Esophagus squamous epithelium (tissue), 5 donors: ENCODE measurements at places on chromosomes 11 and 22. TPM values are rescaled to one million over a fixed set of nuclear protein-coding genes. Genes with fewer than 3 reads are reported as not detected.

DNA sequence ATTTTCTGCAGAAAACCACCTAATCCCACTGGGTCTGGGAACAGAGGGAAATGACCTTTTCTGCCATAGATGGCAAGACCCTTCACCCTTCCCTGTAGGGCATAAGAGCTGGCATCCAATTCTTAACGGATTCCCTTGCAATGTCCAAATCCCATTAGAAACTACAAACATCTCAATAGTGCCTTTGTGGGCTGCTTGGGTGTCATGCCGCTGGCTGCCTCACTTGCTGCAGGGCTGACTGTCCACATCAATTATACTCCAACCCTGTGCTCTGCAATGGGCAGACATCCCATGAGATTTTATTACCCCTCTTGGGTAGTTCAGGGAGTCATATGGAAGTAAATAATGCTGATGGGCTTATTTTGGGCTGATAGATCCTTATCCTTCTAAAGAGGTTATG is 7.3 kb downstream of the GRAP2 start:
- DNase-seq, result no peak

The IRAG1 gene
- 13.9 TPM for total RNA-seq

- DNase-seq, result no peak
Measured at GRCh38 chr11:111691741-111692140, 74.4 kb downstream of the PPP2R1B start.

DNA sequence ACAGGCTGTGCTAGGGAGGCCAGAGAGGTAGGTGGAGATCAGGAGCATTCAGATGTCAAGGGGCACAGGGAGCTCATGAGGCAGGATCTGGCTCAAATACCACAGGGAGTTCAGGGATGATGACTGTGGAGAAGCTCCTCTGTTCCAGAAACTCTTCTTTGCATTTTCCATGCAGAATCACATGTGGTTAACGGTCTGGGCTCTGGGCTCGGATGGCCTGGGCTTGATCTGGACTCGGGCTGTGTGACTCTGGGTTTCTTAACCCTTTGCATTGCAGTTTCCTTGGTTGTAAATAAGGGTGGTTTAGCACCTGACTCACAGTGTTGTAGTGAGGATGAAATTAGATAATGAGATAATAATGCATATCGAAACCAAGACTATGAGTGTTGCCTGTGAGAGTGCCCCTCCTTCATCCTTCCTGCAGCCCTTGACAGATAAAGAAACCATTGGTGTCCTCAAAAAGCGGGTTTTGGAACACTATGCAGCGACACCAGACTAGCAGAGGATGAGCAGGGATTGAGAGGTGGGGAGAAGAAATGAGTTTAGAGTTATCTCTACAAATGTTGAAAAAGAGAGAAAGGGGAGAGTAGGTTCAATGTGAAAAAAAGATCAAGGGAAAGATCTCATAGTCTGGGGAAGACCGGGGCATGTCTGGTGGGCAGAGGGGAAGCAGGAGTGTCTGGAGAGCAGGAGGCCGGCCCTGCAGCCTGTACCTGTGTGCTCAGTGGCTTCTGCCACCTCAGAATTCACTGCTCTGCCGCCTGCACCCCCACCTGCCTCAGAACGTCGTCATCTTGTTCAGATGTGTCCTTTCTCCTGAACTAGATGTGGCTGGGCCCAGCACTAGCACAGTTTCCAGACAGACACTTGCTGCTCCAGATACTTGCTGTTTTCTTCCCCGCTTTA is 197.8 kb upstream of the SORL1-AS1 start:
- DNase-seq, result no peak

The MYO18B gene
- 0.11 TPM for total RNA-seq

The WT1 gene
- not detected for total RNA-seq

DNA sequence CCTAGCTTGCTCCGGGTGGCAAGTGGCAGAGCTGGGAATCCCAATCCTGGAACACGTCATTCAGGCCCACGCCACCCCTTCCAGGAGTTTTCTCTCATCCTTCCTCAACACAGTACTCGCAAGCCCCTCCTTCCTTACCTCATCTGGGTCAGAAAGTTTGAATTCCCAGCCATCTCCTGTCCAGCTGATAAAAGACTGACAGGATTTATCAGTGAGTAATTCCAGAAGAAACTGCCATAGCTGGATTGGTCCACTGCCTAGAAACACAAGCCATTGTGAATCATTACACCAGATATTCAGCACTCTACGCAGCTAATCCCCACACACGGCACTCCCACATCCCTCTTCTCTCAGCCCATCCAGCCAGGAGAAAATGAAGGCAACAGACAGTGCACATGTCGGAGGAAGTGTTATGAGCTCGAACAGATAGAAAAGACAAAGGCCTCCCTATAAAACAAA is 124.0 kb downstream of the ETS1 start:
- DNase-seq, result no peak

DNA sequence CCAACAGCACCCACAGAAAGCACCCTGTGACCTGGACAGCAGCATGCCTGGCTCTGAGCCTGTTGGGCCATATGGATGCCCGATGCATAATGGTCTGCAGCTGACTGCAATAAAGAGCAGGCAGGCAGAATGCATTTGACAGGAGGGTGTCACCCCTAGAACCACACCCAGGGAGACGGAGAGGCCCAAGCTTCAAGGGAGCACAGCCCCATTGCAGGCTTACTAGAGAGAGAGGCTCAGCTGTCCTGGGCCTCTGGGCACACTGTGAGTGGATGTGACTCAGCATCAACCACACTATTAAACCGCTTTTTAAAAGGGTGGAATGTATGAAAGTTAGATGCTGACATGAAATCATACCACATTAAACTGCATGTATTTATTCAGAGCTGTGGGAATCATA is 365.3 kb downstream of the CTTN start:
- DNase-seq, result no peak

- no peak for DNase-seq
Measured at GRCh38 chr22:38453996-38454352, 1.0 kb downstream of the KCNJ4 start.

GRCh38 chr11:69113226-69113625 is 42.5 kb upstream of the SMIM38 start:
- DNase-seq, result no peak

- DNase-seq, result no peak
Measured at GRCh38 chr11:112334381-112334780, 73.7 kb upstream of the PLET1 start.

GRCh38 chr22:23862103-23862502 is 4.4 kb downstream of the SLC2A11 start:
- no peak for DNase-seq

The SCGB1D2 gene
- not detected for total RNA-seq

- no peak for DNase-seq
Measured at GRCh38 chr11:115384236-115384635, 120.0 kb downstream of the CADM1 start.

DNA sequence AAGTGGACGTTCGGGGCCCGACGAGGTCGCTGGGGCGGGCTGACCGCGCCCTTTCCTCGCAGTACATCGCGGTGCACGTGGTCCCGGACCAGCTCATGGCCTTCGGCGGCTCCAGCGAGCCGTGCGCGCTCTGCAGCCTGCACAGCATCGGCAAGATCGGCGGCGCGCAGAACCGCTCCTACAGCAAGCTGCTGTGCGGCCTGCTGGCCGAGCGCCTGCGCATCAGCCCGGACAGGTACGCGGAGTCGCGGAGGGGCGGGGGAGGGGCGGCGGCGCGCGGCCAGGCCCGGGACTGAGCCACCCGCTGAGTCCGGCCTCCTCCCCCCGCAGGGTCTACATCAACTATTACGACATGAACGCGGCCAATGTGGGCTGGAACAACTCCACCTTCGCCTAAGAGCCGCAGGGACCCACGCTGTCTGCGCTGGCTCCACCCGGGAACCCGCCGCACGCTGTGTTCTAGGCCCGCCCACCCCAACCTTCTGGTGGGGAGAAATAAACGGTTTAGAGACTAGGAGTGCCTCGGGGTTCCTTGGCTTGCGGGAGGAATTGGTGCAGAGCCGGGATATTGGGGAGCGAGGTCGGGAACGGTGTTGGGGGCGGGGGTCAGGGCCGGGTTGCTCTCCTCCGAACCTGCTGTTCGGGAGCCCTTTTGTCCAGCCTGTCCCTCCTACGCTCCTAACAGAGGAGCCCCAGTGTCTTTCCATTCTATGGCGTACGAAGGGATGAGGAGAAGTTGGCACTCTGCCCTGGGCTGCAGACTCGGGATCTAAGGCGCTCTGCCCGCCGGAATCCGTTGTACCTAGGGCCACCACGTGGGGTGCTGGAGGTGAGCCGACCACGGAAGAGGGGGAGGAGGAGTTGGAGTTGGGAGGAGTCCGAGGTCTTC is 771 bp downstream of the MIF start:
- peak; percentile 14 for DNase-seq

The TCN2 gene
- 3.6 TPM for total RNA-seq

DNA sequence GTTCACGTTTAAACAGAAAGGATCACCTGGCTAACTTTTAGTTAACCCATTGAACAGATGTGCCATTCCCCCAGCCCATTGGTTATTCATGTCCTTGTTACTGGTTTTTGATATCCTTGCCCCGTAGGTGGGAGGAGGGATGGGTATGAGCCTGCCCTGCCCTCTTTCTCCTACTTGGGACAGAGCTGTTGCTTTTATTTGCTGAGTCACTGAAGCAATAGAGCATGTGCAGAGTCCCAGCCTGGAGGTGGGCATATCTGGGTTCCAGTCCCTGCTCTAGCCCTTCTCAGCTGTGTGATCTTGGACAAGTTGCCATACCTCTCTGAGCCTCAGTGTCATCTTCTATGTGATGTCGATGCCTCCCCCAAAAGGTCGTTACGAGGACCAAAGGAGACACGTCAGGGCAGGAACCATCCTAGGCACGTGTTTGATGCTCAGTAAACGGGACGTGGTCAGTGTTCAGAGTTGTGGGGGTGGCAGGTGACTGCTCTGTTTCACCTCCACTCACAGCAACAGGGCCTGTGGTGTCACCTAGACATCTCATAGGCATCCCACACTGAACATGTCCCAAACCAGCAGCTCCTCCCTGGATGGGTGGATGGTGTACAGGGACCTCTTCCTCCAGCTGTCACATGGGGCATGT is 61.0 kb downstream of the BMAL1 start:
- DNase-seq, result no peak

GRCh38 chr22:38416621-38417251 is 38.3 kb downstream of the KCNJ4 start:
- DNase-seq, result no peak

DNA sequence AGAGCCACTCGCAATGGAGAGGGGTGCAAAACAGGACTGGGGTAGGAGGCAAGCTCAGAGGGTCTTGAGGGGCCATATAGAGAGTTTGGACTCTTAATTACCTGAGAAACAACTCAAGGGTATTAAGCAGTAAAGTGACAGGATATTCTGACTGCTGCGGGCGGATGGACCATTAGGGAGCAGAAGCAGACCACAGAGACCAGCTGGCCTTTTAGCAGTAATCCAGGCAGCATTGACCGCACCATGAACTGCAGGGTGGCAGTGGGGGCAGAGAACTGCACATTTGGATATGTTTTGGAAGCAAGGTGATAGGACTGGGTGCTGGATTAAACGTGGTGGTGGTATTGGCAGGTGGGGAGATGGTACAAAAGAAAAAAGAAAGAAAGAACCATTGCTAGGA is 125.3 kb downstream of the DBX1 start:
- DNase-seq, result no peak

- DNase-seq, result no peak
Measured at GRCh38 chr22:50068096-50068495, 10.0 kb upstream of the TTLL8 start.

DNA sequence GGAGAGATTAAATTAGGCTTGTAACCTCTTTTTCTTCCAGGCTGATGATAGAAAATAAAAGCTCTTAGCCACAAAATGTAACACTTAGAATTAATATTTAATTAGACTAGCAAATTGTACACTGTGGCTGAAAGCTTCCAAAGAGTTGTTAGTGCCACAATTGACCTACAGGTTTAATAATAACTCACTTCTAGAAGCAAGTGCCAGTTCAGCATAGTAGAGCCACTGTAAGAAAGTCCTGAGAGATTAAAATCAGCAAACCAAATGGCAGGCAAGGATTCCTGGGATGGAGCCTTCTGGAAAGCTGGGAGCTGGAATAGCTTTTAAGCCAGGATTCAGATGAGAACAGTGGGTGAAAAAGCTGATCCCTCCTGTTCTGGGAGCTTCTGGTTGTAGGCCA is 131.0 kb downstream of the ELP4 start:
- no peak for DNase-seq

DNA sequence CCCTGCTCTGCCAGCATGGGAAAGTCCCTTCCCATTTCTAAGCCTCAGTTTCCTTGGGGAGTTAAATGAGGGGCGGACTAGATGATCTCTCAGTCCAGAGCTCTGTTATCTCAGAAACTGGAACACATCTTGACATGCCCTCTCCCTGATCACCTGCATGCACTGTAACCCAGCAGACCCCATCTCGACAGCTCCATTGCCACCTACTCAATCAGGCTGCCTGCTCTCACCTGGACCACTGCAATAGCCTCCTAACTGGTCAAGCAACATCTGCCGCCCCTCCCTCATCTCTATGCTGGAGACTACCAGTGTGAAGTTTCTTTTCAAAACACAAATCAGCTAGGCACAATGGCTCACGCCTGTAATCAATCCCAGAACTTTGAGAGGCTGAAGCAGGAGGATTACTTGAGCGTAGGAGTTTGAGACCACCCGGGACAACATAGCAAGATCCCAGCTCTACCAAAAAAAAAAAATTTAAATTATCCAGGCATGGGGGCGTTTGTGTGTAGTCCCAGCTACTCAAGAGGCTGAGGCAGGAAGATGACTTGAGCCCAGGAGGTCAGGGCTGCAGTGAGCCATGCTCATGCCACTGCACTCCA is 22.2 kb downstream of the LRRC55 start:
- DNase-seq, result no peak

DNA sequence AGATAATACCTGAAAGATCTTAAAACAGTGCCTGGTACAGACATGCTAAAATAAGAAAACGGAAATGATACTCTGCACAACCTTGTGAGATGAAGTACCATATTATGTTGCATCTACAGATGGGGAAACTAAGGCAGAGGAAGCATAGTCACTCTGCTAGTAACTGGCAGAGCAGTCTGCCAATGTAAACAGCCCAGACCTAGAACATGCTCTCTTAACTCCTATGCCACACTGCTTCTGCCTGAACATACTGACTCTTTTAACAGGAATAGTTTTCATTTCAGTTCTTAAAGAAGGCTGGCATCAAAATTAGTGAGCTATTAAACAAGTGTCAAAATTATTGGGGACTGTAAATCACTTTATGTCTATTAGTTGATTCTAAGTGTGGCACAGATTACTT is 99.9 kb downstream of the CD44 start:
- DNase-seq, result no peak

- no peak for DNase-seq
Measured at GRCh38 chr11:81497202-81497804, 1236.4 kb downstream of the FAM181B start.

DNA sequence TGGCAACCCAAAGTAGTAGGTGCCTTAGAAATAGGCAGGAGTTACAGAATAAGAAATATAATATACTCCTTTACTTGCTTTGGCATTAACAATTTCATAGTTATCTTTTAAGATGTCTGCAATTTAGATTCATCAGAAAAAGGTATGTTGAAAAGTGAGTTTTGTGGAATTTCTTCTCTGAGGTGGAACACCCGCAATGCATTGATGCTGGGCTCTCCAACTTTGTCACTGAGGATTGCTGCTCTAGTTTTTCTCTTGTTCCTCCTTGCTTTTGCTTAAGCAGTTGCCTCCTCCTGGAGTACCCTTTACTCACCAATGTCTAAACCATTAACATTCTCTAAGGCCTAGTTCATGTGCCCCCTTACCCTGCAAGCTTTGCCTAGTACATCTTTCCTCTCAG is 14.1 kb upstream of the ME3 start:
- DNase-seq, result no peak
